Fibroblast of villous mesenchyme (primary cell): ENCODE measurements at places on chromosomes 13 and 19.

GRCh38 chr13:23671897-23672296 is 101.7 kb downstream of the TNFRSF19 start:
- peak; percentile 91 for DNase-seq

GRCh38 chr19:591099-591958 is 1.6 kb downstream of the HCN2 start:
- DNase-seq: peak; percentile 30

DNA sequence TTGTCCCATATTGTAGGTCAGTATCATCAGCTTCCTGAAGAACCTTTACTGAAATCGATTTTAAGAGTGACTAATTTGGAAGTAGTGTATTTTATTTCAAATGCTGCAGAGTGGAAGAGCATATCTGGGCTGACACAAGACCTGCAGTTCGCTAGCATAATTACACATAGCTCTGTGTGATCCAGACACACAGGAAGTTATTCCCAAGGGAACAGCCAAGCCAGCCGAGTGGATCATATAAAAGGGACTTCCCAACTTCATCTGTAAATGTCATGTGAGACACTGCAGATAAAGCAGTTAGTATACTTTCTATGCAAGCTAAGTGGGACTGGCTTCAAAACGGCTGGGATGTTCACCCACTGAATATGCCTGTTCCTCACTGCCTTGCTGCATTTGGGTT is 760.4 kb downstream of the SLITRK1 start:
- no peak for DNase-seq

- peak; percentile 8 for DNase-seq
Observed at GRCh38 chr13:31859571-31859970, 120.2 kb downstream of the RXFP2 start.

DNA sequence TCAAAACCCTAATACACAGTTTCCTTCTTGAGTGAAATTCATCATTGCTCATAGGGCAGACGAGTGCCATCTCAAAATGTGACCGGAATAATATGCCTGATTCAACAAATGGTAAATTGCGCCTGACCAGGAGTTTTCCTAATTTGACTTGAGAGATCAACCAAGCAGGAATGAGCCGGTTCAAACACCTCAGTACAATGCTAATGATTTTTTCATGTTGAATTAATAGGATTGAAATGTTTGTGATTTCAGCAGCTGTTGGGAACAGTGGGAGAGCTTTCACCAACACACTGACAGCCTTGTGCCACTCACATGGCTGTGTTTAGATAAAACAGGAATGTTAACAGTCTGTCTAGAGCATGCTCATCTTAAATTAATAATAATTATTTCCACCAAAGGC is 484.8 kb downstream of the PCDH9 start:
- no peak for DNase-seq

GRCh38 chr13:44188257-44188656 is 185.4 kb upstream of the SERP2 start:
- peak; percentile 18 for DNase-seq

DNA sequence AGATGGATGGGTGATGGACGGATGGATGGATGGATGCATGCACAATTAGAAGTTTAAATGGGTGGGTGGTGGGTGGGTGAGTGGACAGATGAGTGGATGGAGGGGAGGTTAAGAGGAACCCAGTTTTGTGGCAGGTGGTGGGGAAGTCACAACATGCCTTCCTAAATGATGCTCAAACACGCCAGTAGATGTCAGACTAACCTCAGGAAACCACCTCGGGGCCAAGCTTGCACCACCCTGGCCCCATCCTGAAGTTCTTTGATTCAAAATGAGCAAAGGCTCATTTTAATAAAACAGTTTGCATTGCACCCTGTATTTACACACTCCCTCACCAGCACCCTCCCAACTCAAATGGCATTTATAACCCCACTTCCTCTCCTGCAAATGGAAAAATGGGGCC is 91.4 kb upstream of the CACNA1A start:
- peak; percentile 69 for DNase-seq

DNA sequence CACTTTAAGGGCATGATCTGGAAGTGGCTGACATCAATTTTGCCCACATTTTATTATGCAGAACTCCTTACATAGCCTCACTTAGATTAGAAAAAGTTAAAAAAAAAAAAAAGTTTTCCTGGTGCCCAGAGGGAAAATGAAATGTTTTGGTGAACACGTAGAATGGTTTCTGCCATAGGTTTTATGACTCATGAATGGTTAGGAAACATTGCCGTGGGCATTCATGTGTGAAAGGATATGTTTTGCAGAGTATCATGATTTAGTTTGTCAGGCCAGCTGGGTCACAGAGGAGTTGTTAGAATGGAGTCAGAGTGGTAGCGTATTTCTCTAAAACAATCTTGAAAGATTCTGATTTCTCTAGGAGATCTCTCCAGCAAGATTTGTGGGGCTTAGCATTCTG is 133.8 kb downstream of the MRPL57 start:
- DNase-seq: peak; percentile 8

DNA sequence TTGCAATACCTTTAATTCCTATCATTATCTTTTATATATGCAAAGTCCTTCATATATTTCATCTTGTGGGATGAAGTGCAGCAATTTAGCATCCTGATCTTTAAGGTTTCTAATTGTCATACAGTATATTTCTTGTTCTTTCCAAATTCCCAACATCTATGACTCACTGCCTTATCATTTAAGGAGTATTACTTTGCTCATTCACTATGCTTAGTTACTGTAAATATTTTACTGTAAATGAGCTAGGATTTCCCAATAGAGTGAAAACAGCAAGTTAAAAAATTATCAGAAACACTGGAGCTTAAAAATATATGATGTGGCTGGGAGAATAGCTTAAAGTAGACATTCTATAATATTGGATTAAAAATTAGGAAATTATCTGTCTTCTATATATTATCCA is 69.9 kb downstream of the SLITRK6 start:
- DNase-seq: peak; percentile 0

DNA sequence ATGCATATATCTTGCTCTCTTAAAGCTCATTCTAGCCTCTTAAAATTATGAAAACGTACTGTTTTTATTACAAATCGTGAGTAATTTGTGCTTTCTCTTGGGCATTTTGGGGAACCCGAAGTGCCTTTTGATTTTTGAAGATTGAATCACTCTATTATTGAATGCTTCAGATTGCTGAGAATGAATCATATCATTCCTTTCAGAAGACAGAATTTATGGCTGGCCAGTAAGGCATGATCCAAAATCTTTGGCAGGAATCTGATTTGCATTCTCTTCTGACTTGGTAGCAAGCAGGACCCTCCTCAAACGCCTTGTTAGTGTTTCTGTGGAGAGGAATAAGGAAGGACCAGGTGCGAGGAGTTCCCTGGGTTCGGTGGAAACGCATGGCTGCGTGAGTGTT is 49.5 kb downstream of the STARD13 start:
- DNase-seq: no peak

- DNase-seq: no peak
Observed at GRCh38 chr13:102033386-102033785, 368.5 kb downstream of the FGF14 start.

DNA sequence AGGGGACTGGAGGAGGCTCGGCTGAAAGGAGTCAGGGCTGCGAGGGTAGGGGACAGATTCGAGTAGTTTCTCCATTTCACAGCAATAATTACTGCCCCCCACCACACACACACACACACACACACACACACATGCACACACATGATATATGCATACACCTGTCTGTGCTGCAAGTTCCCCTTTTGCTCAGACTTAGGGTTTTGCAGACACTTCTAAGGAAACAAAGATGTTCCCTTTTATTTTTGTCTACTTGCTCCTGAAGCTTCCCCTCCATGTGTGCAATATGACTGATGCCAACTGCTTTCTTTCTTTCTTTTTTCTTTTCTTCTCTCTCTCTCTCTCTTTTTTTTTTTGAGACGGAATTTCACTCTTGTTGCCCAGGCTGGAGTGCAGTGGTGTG is 13.4 kb downstream of the MBD3L2B start:
- no peak for DNase-seq
